ENCODE measurements at places on chromosomes 7 and 10.

DNA sequence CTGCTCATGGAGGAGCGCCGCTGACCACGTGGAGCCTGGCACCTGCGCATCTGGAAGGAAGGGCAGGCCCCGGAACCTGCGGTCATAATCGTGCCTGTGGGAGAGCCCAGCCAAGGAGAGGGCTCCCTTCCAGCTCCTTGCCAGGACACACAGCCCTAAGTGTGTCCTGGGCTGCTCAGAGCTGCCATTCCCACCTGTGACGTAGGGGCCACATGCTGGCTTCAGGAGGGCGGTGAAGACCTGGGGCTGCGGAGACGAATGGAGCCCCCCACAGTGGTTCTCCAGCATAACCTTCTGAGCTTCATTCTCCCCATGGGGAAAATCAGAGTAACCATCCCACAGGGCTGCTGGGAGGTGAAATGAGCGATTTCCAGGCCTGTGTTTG lies 127.6 kb upstream of the CHST15 start:
- H3K27me3 ChIP-seq, result peaks cover 30% of the 10 kb centered on the region
- H3K36me3 ChIP-seq, result peaks cover 12% of the 10 kb centered on the region
- DNase-seq, result no peak
- H3K27ac ChIP-seq, result no peak overlapping the region

- DNase-seq, result no peak
- H3K36me3 ChIP-seq, result peaks cover 2% of the 10 kb centered on the region
- H3K27me3 ChIP-seq, result peaks cover 20% of the 10 kb centered on the region
- no peak overlapping the region for H3K4me3 ChIP-seq
These were observed 1.9 kb upstream of the INSYN2A start for GRCh38 chr10:127198307-127198706.

DNA sequence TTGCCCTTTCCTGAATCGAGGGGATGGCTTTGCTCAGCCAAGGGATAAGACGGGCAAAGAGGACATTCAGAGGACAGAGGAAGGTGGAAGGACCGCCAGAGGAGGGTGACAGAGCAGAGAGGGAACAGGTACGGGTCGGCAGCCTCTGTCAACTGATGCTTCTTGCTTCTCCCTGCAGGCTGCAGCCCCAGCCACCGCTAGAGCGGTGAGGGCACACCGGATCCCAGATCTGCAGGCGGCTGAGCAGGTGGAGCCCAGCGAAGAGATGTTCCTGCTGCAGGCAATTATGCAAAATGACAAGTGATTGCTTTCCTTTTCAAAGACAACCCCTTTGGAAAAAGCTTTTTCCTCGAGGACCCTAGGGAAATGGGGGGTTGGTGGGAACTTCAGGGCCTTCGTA lies 181.9 kb upstream of the ANKRD30A start:
- no peak overlapping the region for H3K4me3 ChIP-seq
- no peaks in the 10 kb centered on the region for H3K27me3 ChIP-seq
- H3K4me1 ChIP-seq, result no peaks in the 10 kb centered on the region
- H3K27ac ChIP-seq, result no peak overlapping the region
- no peak for DNase-seq
- H3K36me3 ChIP-seq, result no peaks in the 10 kb centered on the region

- no peak overlapping the region for H3K27ac ChIP-seq
- no peaks in the 10 kb centered on the region for H3K27me3 ChIP-seq
- H3K4me1 ChIP-seq, result peaks cover 38% of the 10 kb centered on the region
- H3K36me3 ChIP-seq, result peaks cover 13% of the 10 kb centered on the region
These were observed 3.2 kb upstream of the ZNF775 start for GRCh38 chr7:150375662-150376521.

GRCh38 chr10:73357821-73358220 lies 843 bp downstream of the CFAP70 start:
- DNase-seq, result no peak
- peaks cover 9% of the 10 kb centered on the region for H3K36me3 ChIP-seq
- H3K27me3 ChIP-seq, result no peaks in the 10 kb centered on the region
- peak overlapping the region; percentile 89 for H3K4me3 ChIP-seq
- H3K4me1 ChIP-seq, result peaks cover 14% of the 10 kb centered on the region

GRCh38 chr7:150855046-150855445 lies 2.7 kb downstream of the AOC1 start:
- H3K36me3 ChIP-seq, result no peaks in the 10 kb centered on the region
- H3K27me3 ChIP-seq, result peaks cover 68% of the 10 kb centered on the region
- DNase-seq, result peak; percentile 5

DNA sequence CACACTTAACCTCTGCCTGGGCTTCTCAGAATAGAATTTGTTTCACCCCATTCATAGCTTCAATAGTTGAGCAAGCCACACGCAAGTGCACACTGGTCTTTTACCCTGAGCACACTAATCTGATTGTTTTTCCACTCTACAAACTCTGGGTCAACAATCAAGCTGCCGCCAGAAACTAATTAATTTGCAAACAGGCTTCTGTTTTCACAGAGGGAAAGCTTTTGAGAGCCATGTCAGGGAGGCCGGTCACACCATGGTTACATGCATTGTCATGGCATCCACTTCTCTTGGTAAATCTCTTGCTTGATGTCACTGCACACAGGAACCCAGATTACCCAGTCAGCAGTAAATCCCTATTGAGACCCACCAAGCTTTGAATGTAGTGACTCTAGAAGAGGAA lies 154.2 kb downstream of the SEMA3A start:
- no peaks in the 10 kb centered on the region for H3K36me3 ChIP-seq
- no peaks in the 10 kb centered on the region for H3K4me1 ChIP-seq
- no peak for DNase-seq
- H3K4me3 ChIP-seq, result no peak overlapping the region
- no peaks in the 10 kb centered on the region for H3K27me3 ChIP-seq
- no peak overlapping the region for H3K27ac ChIP-seq

- DNase-seq, result no peak
- H3K4me1 ChIP-seq, result no peaks in the 10 kb centered on the region
- H3K27ac ChIP-seq, result no peak overlapping the region
- no peak overlapping the region for H3K4me3 ChIP-seq
- H3K36me3 ChIP-seq, result no peaks in the 10 kb centered on the region
These were observed 221.4 kb upstream of the SEMA3C start for GRCh38 chr7:81140252-81140651.

- no peaks in the 10 kb centered on the region for H3K36me3 ChIP-seq
- DNase-seq, result no peak
- H3K27ac ChIP-seq, result no peak overlapping the region
These were observed 98.0 kb downstream of the NPSR1 start for GRCh38 chr7:34756025-34756437.

GRCh38 chr10:43123361-43124093 lies 14.7 kb upstream of the CSGALNACT2 start:
- no peak overlapping the region for H3K4me3 ChIP-seq
- peaks cover 32% of the 10 kb centered on the region for H3K4me1 ChIP-seq
- H3K27me3 ChIP-seq, result no peaks in the 10 kb centered on the region
- no peak overlapping the region for H3K27ac ChIP-seq
- no peak for DNase-seq
- no peaks in the 10 kb centered on the region for H3K36me3 ChIP-seq

- H3K27ac ChIP-seq, result no peak overlapping the region
- no peak for DNase-seq
- H3K4me1 ChIP-seq, result no peaks in the 10 kb centered on the region
- no peaks in the 10 kb centered on the region for H3K36me3 ChIP-seq
- H3K4me3 ChIP-seq, result no peak overlapping the region
These were observed 295.7 kb upstream of the ZMIZ1 start for GRCh38 chr10:78772986-78773530.

- H3K4me1 ChIP-seq, result no peaks in the 10 kb centered on the region
- H3K27me3 ChIP-seq, result no peaks in the 10 kb centered on the region
- DNase-seq, result no peak
- no peak overlapping the region for H3K27ac ChIP-seq
- no peak overlapping the region for H3K4me3 ChIP-seq
These were observed 190.4 kb downstream of the MACC1 start for GRCh38 chr7:20026762-20027161.

- H3K27me3 ChIP-seq, result no peaks in the 10 kb centered on the region
- no peak overlapping the region for H3K4me3 ChIP-seq
- H3K4me1 ChIP-seq, result peaks cover 24% of the 10 kb centered on the region
- no peak for DNase-seq
- no peak overlapping the region for H3K27ac ChIP-seq
- peaks cover under 1% of the 10 kb centered on the region for H3K36me3 ChIP-seq
These were observed 46.8 kb downstream of the EXOC4 start for GRCh38 chr7:133299676-133300075.

Data from central memory CD8-positive, alpha-beta T cell (primary cell).